ENCODE measurements at places on chromosomes 3 and 15. TPM values are rescaled to one million over a fixed set of nuclear protein-coding genes. Genes with fewer than 3 reads are reported as not detected.

GRCh38 chr3:170055209-170055608 is 17.4 kb downstream of the GPR160 start:
- H3K27ac ChIP-seq = no peak overlapping the region
- no peaks in the 10 kb centered on the region for H3K36me3 ChIP-seq
- H3K4me3 ChIP-seq = no peak overlapping the region
- H3K4me1 ChIP-seq = peaks cover 7% of the 10 kb centered on the region

GRCh38 chr3:171688593-171688992 is 121.7 kb downstream of the PLD1 start:
- no peaks in the 10 kb centered on the region for H3K27me3 ChIP-seq
- no peak for DNase-seq
- no peaks in the 10 kb centered on the region for H3K36me3 ChIP-seq
- no peaks in the 10 kb centered on the region for H3K4me1 ChIP-seq
- no peak overlapping the region for H3K4me3 ChIP-seq

GRCh38 chr15:72006382-72006781 is 111.6 kb downstream of the MYO9A start:
- no peaks in the 10 kb centered on the region for H3K27me3 ChIP-seq
- no peaks in the 10 kb centered on the region for H3K36me3 ChIP-seq
- no peak overlapping the region for H3K27ac ChIP-seq
- H3K4me1 ChIP-seq = no peaks in the 10 kb centered on the region
- no peak overlapping the region for H3K4me3 ChIP-seq

- H3K4me1 ChIP-seq = peaks cover 8% of the 10 kb centered on the region
- H3K27ac ChIP-seq = no peak overlapping the region
- no peak overlapping the region for H3K4me3 ChIP-seq
- no peaks in the 10 kb centered on the region for H3K27me3 ChIP-seq
- DNase-seq = no peak
Observed at GRCh38 chr15:28026221-28026620, 72.9 kb downstream of the OCA2 start.

GRCh38 chr15:33243869-33244268 is 49.4 kb upstream of the FMN1 start:
- no peak overlapping the region for H3K27ac ChIP-seq
- H3K4me3 ChIP-seq = no peak overlapping the region
- no peaks in the 10 kb centered on the region for H3K4me1 ChIP-seq
- no peaks in the 10 kb centered on the region for H3K36me3 ChIP-seq

DNA sequence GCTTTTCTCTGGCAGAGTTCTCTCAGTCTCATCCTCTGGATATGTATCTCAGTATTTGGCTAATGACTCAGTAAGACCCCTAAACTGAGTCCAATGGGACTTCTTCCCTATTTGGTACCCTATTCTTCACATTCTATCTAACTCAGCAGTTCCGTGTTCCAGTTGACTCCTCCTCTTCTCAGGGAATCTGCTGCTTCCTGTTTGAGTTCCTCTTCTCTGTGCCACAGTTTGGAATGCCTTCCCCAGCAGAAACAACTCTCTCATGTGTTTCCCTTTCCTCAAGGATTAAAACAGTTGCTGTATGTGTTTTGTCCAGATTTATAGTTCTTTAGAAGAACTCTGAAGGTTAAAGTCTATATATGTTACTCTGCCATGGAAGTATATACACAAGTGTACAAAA is 344.0 kb upstream of the RARB start:
- DNase-seq = no peak
- no peaks in the 10 kb centered on the region for H3K4me1 ChIP-seq

Gene RBSN
- 24.5 TPM for total RNA-seq

DNA sequence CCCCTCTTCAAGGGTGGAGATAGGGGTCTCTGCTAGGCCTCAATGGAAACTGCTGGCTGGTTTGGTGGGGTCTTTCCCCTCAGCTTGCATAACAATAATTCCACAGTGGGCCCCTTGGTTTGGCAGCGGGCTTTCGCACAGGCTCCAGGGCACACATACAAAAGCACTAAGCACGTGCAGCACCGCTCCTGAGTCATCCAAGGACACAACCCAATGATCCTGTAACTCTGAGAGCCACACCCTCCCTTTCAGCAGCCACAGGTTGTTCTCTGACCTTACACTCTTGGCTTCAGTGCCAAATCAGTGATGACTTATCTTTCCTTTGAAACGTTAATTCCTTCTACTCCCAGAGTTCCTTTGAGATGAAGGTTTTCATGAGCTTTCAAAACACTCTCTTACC is 41.7 kb downstream of the DAPK2 start:
- no peak for DNase-seq
- no peak overlapping the region for H3K4me3 ChIP-seq
- H3K36me3 ChIP-seq = no peaks in the 10 kb centered on the region
- H3K27me3 ChIP-seq = no peaks in the 10 kb centered on the region

GRCh38 chr15:51760805-51761204 is 9.4 kb downstream of the TMOD2 start:
- peaks cover 7% of the 10 kb centered on the region for H3K4me1 ChIP-seq
- H3K4me3 ChIP-seq = no peak overlapping the region
- DNase-seq = no peak

GRCh38 chr15:46322753-46323152 is 687.9 kb downstream of the SQOR start:
- no peaks in the 10 kb centered on the region for H3K4me1 ChIP-seq
- no peaks in the 10 kb centered on the region for H3K36me3 ChIP-seq
- no peak for DNase-seq
- no peaks in the 10 kb centered on the region for H3K27me3 ChIP-seq

DNA sequence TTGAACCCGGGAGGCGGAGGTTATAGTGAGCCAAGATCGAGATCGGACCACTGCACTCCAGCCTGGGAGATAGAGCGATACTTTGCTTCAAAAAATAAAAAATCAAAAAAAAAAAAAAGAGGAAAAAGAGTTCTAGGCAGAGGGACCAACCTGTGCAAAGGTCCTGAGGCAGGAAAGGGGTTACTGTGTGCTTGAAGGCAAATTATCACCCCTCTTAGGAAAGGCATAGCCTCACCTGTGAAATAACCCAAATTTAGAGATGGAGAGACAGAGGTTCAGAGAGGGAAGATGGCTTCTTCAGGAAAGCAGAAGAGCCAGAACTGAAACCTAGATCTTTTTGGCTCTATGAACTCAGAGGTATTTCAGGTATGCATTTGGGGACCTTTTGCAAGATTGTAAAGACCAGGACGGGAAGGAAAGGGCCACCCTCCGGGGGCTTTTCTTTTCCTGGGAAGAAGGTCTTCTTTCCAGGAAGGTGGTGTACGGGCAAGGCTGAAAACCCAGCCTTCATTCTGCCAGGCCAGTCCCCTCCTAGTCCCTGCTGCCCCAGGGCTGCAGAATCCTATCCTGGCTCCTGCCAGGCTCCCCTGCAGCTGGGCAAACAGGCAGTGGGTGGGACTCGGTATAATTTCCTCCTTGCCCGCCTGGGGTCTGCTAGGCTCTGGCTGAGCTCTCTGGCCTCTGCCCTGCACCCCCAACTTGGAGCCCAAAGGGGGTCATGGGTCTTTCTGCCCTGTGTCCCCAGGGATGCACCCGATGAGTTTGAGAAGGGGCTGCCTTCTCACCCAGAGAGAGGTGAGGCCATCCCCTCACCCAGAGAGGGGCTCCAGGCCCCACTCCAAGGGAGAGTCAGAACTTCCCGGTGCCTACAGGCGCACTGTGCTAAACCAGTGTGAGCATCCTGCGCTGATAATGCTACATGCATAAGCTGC is 14.4 kb upstream of the CSK start:
- H3K27me3 ChIP-seq = no peaks in the 10 kb centered on the region
- H3K4me3 ChIP-seq = no peak overlapping the region
- peaks cover 32% of the 10 kb centered on the region for H3K4me1 ChIP-seq
- no peaks in the 10 kb centered on the region for H3K36me3 ChIP-seq
- H3K27ac ChIP-seq = no peak overlapping the region
- no peak for DNase-seq

DNA sequence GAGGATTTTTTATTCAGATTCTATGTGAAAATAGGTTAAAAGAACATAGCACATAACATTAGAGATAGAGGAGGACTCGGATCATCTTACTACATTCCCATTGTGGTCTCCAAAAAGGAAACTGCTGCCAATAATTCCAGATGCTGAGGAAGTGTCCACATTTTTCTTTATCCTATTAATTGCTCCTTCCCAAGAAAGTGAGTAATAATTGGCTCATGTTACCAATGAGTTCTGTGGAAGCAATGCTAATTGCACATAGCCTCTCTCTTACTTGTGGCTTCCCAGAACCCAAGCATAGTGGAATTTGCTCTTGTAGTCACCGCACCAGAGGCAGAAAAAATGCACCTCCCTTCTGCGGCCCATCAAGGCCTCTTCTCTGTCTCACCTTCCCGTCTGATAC is 208.4 kb downstream of the PLOD2 start:
- no peak for DNase-seq
- no peak overlapping the region for H3K27ac ChIP-seq
- no peaks in the 10 kb centered on the region for H3K36me3 ChIP-seq
- H3K4me1 ChIP-seq = no peaks in the 10 kb centered on the region
- no peak overlapping the region for H3K4me3 ChIP-seq

Gene CASR
- total RNA-seq = not detected

Gene PLA2G4D
- not detected for total RNA-seq

GRCh38 chr3:161414907-161415306 is 43.6 kb upstream of the SPTSSB start:
- DNase-seq = no peak
- peaks cover 5% of the 10 kb centered on the region for H3K4me1 ChIP-seq
- H3K36me3 ChIP-seq = no peaks in the 10 kb centered on the region
- no peaks in the 10 kb centered on the region for H3K27me3 ChIP-seq
- no peak overlapping the region for H3K4me3 ChIP-seq

Gene SOX14
- total RNA-seq = 0.14 TPM

GRCh38 chr3:148175214-148175613 is 522.5 kb upstream of the AGTR1 start:
- no peak overlapping the region for H3K27ac ChIP-seq
- DNase-seq = no peak
- H3K27me3 ChIP-seq = no peaks in the 10 kb centered on the region

DNA sequence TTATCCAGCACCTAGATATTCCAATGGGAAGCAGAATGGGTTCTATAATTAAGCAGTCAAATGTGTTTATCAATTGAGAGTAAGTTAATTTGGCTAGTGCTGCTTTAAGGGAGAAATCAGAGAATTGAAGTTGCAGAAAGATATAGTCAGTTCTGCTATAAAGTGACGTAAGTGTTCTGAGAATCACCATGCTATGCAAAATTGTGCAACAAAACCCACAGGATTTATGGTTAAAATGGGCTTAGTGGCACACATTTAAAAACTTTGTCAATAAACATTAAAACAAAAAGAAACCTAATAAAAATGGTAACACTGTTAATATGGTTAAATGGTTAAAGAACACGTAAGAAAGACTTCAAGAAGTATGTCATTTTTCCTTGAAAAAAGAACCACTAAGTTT is 74.5 kb downstream of the TMEM108 start:
- no peak for DNase-seq
- no peak overlapping the region for H3K4me3 ChIP-seq
- no peaks in the 10 kb centered on the region for H3K27me3 ChIP-seq
- H3K27ac ChIP-seq = no peak overlapping the region
- no peaks in the 10 kb centered on the region for H3K36me3 ChIP-seq
- no peaks in the 10 kb centered on the region for H3K4me1 ChIP-seq

DNA sequence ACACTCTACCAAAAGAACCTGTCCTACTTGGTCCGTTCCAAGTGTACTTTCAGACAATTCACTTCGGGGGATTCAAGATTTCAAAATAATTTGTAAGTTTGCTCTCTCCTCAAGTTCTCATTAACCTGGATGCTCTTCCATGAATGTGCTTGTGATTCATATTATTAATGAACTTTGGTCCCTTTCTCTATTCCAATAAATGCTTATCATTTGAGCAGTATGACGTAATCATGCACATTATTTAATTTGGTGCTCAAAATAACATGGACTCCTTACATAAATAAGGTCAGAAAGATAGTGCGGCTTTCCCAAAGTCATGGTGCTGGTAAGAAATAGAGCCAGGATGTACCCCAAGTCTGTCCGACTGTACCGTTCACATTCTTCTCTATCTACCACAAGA is 323.2 kb upstream of the SLCO3A1 start:
- DNase-seq = no peak
- H3K4me1 ChIP-seq = no peaks in the 10 kb centered on the region
- H3K4me3 ChIP-seq = no peak overlapping the region
- H3K27me3 ChIP-seq = no peaks in the 10 kb centered on the region
- H3K36me3 ChIP-seq = no peaks in the 10 kb centered on the region

Gene EPHB1
- total RNA-seq = not detected

GRCh38 chr3:60046210-60046609 is 996.4 kb upstream of the CFAP20DC start:
- no peak overlapping the region for H3K4me3 ChIP-seq
- H3K36me3 ChIP-seq = no peaks in the 10 kb centered on the region

- peak overlapping the region; percentile 75 for H3K27ac ChIP-seq
- H3K4me3 ChIP-seq = no peak overlapping the region
- peaks cover 52% of the 10 kb centered on the region for H3K4me1 ChIP-seq
- H3K36me3 ChIP-seq = peaks cover 19% of the 10 kb centered on the region
- peak; percentile 22 for DNase-seq
Observed at GRCh38 chr3:52217409-52217805, 8.0 kb downstream of the TLR9 start.

Gene C3orf22
- total RNA-seq = not detected

DNA sequence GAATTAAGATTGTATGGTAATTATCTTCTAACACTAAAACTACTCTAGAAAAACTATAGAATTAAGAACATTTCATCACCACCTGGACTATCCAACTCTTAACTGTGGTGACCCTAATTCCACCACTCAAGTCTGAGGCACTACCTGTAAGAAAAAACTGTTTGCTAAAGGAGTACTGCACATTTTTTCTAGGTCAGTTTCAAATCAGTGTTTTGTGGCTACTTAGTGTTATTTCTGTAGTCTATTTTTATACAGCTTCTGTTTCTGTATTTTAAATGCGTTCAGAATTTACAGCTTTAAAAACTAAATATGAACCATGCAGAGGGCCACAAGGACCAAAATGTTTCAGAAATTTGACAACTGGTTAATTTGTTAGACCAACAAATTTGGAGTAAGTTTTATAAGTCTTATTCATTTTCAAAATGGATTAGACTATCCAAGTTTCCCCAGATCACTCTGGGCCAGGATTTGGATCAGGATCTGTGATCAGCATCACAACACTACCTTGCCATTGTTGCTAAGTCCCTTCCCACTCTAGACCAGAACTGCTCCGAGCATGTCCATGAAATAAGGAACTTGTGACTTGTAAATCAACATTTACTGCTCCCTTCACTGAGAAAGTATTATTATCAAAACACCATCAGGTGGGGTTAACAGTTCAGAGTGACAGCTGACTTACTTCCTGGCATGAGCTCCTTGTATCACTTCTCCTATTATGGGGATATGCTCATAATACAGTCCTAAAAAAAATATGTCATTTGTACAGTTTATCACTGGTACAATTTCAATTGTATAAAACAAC is 8.6 kb downstream of the GLT8D1 start:
- H3K36me3 ChIP-seq = peaks cover 54% of the 10 kb centered on the region
- H3K4me1 ChIP-seq = no peaks in the 10 kb centered on the region
- no peaks in the 10 kb centered on the region for H3K27me3 ChIP-seq
- no peak overlapping the region for H3K27ac ChIP-seq

Gene NOX5
- not detected for total RNA-seq

GRCh38 chr3:108897883-108898282 is 55.8 kb downstream of the GUCA1C start:
- no peaks in the 10 kb centered on the region for H3K36me3 ChIP-seq
- H3K27me3 ChIP-seq = no peaks in the 10 kb centered on the region
- H3K4me1 ChIP-seq = no peaks in the 10 kb centered on the region
- no peak for DNase-seq
- H3K27ac ChIP-seq = no peak overlapping the region

Measured in upper lobe of left lung (tissue), 6 donors.